ENCODE measurements at places on chromosomes 1 and 21. TPM values are rescaled to one million over a fixed set of nuclear protein-coding genes. Genes with fewer than 3 reads are reported as not detected.

GRCh38 chr1:37453647-37454046 lies 20.7 kb upstream of the ZC3H12A start:
- no peaks in the 10 kb centered on the region for H3K4me1 ChIP-seq
- no peak overlapping the region for H3K27ac ChIP-seq
- H3K36me3 ChIP-seq, result no peaks in the 10 kb centered on the region
- no peak overlapping the region for H3K4me3 ChIP-seq
- DNase-seq, result no peak

DNA sequence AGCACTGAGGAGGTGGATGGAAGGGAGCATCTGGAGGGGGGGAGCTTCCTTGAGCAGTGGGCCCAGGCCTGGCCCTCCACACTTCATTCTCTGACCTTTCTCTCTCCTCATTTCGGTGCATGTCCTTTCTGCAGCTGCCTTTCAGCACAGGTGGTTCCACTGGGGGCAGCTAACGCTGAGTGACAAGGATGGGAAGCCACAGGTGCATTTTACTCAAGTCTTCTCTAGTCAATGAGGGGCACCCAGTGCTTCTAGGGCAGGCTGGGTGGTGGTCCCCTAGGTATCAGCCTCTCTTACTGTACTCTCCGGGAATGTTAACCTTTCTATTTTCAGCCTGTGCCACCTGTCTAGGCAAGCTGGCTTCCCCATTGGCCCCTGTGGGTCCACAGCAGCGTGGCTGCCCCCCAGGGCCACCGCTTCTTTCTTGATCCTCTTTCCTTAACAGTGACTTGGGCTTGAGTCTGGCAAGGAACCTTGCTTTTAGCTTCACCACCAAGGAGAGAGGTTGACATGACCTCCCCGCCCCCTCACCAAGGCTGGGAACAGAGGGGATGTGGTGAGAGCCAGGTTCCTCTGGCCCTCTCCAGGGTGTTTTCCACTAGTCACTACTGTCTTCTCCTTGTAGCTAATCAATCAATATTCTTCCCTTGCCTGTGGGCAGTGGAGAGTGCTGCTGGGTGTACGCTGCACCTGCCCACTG lies 43.2 kb downstream of the YARS1 start:
- no peak for DNase-seq
- peaks cover 3% of the 10 kb centered on the region for H3K4me1 ChIP-seq
- H3K4me3 ChIP-seq, result no peak overlapping the region

DNA sequence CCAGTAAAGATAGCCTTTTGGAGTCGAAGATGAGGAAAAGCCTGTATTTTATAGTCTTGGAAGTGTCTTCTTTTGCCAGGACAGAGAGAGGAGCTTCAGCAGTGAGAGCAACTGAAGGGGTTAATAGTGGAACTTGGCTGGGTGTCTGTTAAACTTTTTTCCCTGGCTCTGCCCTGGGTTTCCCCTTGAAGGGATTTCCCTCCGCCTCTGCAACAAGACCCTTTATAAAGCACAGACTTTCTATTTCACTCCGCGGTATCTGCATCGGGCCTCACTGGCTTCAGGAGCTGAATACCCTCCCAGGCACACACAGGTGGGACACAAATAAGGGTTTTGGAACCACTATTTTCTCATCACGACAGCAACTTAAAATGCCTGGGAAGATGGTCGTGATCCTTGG lies at the start of gene VCAM1:
VCAM1 (plus strand) TSS at position 253 of the 400 bp plus-strand sequence; CDS start at position 372, 119 bp downstream.
- no peak for DNase-seq
- no peaks in the 10 kb centered on the region for H3K36me3 ChIP-seq
- H3K4me3 ChIP-seq, result peak within 1 kb of the TSS; percentile 57
- H3K4me1 ChIP-seq, result peaks cover 2% of the 10 kb centered on the region

MATN1 gene
- not detected for total RNA-seq

RAB3B gene
- 7.2 TPM for total RNA-seq

TNFSF4 gene
- 1.3 TPM for total RNA-seq

All from fibroblast of lung (primary cell).